ENCODE measurements at places on chromosomes 16 and 17.

GRCh38 chr17:50047488-50048126, 8.3 kb upstream of the ITGA3 start:
- DNase-seq = no peak

GRCh38 chr16:58843675-58844074, 109.6 kb upstream of the GOT2 start:
- no peak for DNase-seq

DNA sequence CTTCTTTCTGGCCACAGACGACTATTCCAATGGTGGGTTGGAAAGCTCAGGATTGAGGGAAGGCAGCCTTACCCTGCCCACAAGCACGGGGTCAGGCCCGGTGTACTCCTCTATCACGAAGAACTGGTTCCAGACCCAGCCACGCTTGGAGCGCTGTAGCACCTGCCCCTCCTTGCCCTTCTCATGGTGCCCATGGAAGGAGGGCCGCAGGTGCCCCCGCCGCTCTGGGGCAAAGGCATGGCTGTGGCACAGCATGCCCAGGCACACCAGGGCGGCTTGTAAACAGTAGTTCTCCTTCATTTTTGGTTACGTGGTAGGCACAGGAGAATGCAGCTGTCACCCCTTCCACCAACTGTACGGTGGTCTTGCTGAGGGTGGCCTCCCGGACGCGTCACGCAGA, 117.3 kb downstream of the CDH11 start:
- DNase-seq = no peak

DNA sequence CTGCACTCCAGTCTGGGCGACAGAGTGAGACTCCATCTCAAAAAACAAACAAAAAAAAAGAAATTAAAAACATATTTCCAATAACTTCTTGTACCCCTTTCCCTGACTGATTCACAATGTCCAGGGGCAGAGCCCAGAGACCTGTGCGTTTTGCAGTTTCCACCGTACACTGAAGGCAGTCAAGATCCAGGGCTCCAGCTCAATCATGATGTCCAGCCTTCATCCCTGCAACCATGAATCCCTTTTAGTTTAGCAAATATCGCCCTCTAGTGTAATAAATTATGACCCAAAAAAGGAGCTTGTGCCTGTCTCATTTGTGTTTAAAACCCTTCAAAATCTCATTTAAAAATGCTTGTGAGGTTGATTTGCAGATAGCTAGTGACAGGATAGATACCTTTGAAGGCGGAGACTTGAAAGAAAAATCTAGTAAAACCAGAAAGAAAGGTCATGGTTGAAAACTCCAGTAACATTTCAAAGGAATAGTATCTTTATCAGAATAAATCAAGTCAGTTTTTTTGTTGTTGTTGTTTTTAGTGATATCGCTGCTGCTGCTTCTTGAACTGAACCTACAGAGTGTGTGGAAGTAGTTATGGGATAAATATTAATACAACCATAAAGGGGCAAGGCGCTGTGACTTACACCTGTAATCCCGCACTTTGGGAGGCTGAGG, 3.7 kb upstream of the ERN1 start:
- peak; percentile 76 for DNase-seq

GRCh38 chr16:81514041-81514559, 69.5 kb downstream of the CMIP start:
- no peak for DNase-seq

GRCh38 chr17:41530062-41531048, 2.2 kb upstream of the KRT19 start:
- no peak for DNase-seq

DNA sequence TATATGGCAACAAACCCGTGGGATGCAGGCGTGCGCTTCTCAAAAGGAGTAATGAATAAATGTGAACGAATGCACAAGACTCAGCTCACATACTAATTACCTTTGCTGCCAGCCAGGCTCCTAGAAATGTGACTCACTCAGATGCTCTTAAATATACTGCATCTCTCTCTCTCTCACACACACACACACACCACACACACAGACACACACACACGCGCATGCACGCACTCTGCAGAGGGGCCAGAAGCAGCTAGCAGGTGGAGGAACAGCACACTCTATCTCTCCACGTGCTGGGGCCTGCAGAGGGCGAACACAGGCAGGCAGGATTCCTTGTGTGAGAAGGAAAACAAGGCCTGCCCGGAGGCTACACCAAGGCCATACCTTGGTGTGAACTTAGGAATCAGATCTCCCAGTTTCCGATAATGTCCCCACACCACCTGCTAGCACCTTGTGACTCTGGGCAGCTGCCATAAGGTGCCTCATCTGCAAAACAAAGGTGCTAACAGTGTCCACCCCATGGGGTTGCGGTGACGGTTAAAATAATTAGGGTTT, 5.3 kb downstream of the GPRC5B start:
- DNase-seq = no peak

Measured in CD4-positive, alpha-beta T cell treated with Interleukin-10 for 1 hour (primary cell).